ENCODE measurements at places on chromosomes 2 and 18.

GRCh38 chr2:53455094-53455493 lies 312.5 kb upstream of the CHAC2 start:
- H3K4me1 ChIP-seq: peaks cover 4% of the 10 kb centered on the region
- H3K36me3 ChIP-seq: no peaks in the 10 kb centered on the region

- H3K4me3 ChIP-seq: no peak overlapping the region
- H3K27me3 ChIP-seq: no peaks in the 10 kb centered on the region
- peaks cover 58% of the 10 kb centered on the region for H3K4me1 ChIP-seq
- peak overlapping the region; percentile 78 for H3K27ac ChIP-seq
- no peaks in the 10 kb centered on the region for H3K36me3 ChIP-seq
Measured at GRCh38 chr18:57446322-57446721, 11.1 kb downstream of the ONECUT2 start.

GRCh38 chr2:51053213-51053612 lies 21.3 kb upstream of the NRXN1 start:
- H3K4me3 ChIP-seq: no peak overlapping the region
- no peaks in the 10 kb centered on the region for H3K4me1 ChIP-seq
- DNase-seq: no peak
- H3K27ac ChIP-seq: no peak overlapping the region

GRCh38 chr18:305003-305501 lies 37.2 kb upstream of the THOC1 start:
- H3K27me3 ChIP-seq: peaks cover 3% of the 10 kb centered on the region
- H3K4me3 ChIP-seq: no peak overlapping the region
- H3K27ac ChIP-seq: no peak overlapping the region
- H3K36me3 ChIP-seq: no peaks in the 10 kb centered on the region
- DNase-seq: no peak
- H3K4me1 ChIP-seq: no peaks in the 10 kb centered on the region

DNA sequence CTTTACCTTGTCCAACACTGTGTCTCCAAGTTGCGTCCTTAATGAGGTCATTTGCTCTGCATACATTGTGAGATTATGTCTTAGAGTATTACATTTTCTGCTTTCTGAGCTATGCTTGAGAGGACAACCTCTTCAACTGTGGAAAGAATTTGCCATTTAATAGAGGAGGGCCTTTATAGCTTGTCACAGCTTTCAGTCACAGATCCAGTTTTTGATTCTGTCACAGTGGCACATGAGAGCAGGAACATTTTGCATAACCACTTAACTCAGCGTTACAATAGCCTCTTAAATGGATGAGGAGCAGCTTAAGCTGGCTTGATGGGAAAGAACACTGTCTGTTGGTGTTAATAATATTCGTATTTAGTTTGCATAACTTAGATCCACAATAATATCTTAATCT lies 63.0 kb downstream of the RHBDD1 start:
- no peaks in the 10 kb centered on the region for H3K27me3 ChIP-seq
- no peaks in the 10 kb centered on the region for H3K4me1 ChIP-seq
- H3K27ac ChIP-seq: no peak overlapping the region
- H3K4me3 ChIP-seq: no peak overlapping the region
- H3K36me3 ChIP-seq: no peaks in the 10 kb centered on the region

GRCh38 chr2:37052600-37053332 lies 31.4 kb downstream of the HEATR5B start:
- no peaks in the 10 kb centered on the region for H3K4me1 ChIP-seq
- no peak overlapping the region for H3K4me3 ChIP-seq
- H3K27ac ChIP-seq: no peak overlapping the region
- no peak for DNase-seq
- peaks cover 33% of the 10 kb centered on the region for H3K36me3 ChIP-seq

DNA sequence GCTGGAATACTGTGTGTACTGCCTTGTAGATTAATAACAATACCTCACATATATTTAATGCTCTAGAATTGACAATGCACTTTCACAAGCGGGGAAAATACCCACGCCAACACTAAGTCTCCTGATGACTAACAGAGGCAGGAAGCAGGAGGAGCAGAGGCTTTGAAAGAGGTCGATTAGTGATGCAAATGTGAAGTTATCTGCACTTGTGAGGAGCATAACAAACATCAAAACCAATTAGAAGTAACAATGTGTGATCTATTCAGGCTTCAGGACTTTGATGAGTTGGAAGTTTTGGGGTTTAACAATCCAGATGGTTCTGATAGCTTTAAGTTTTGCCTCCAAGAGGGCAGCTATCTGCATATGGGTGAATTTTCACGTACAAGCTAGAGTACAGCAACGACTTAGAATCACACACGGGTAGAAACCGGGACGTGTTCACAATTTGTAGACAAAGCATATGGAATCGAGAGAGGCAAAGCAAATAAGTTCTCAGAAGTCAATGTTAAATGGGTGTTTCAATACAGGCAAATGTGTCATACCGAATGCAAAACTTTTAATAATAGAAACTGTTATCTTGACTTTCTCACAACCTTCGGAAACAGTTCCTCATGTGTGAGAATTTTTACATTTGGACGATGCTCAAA lies 114.5 kb downstream of the METTL8 start:
- H3K36me3 ChIP-seq: peaks cover 2% of the 10 kb centered on the region
- no peaks in the 10 kb centered on the region for H3K27me3 ChIP-seq
- H3K27ac ChIP-seq: no peak overlapping the region
- H3K4me3 ChIP-seq: no peak overlapping the region
- no peak for DNase-seq

DNA sequence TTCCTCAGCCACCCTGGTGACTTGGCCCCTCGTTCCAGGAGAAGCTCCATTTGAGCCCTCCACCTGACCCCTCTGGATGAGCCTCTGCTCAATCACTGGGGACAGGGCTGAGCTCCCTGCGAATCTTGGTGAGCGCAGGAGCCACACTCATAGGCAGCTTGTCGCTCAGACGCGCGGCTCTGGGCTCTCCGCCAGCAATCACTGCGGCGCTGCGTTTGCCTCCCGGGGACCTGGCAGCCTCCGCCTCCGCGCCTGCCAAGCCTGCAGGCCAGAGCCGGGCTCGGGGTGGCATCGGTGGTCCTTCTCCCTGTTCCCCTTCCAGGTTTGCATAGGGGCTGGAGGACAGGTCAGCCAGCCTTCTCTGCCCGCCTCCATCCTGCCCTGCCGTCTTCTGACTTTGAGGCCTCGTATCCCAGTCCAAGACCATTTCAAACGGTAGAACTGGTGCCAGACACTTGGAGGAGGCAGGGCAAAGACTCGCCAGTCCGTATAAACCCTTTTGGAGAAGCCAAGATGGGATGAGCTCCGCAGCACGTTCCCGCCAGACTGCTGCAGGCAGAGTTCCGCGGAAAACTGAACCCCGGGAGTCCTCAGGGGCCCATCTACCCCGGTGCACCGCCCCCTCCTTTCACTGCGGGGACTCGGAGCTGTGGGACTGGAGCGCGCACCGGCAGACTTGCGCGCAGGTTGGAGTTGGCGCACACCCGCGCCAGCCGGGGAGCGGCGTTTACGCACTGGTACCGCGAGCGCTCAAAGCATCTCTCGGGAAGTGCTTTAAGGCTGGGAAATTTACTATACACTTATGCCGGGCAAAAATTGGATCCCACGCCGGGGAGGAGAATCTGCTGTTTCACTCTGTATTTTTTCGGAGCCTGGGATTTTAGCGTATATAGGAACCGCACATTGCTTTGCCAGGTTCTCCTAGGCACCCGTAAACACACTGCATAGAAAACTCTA lies 1.1 kb upstream of the TACR1 start:
- peaks cover 20% of the 10 kb centered on the region for H3K4me1 ChIP-seq
- H3K27me3 ChIP-seq: peaks cover 10% of the 10 kb centered on the region
- H3K27ac ChIP-seq: no peak overlapping the region
- H3K36me3 ChIP-seq: no peaks in the 10 kb centered on the region
- DNase-seq: no peak
- peak overlapping the region; percentile 31 for H3K4me3 ChIP-seq

- H3K27ac ChIP-seq: no peak overlapping the region
- no peak overlapping the region for H3K4me3 ChIP-seq
- peaks cover 3% of the 10 kb centered on the region for H3K36me3 ChIP-seq
- DNase-seq: no peak
- no peaks in the 10 kb centered on the region for H3K27me3 ChIP-seq
- no peaks in the 10 kb centered on the region for H3K4me1 ChIP-seq
Measured at GRCh38 chr2:160301420-160301819, 101.3 kb upstream of the ITGB6 start.

DNA sequence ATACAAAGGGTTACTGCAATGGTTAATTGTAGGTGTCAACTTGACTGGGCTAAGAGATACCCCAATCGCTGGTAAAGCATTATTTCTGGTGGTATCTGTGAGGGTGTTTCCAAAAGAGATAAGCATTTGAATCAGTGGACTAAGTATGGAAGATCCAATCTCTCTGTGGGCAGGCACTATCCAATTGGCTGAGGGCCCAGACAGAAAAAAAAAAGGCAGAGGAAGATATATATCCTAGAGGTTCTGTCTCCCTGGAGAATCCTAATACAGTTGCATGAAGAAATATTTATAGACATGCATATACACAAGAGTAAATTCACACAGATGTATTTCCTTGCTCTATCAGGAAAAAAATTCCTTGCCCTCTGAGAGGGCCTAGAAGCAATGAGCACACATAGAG lies 43.9 kb downstream of the TBC1D8 start:
- H3K27ac ChIP-seq: peak overlapping the region; percentile 66
- peaks cover 48% of the 10 kb centered on the region for H3K4me1 ChIP-seq
- no peak for DNase-seq
- no peak overlapping the region for H3K4me3 ChIP-seq
- H3K36me3 ChIP-seq: no peaks in the 10 kb centered on the region
- no peaks in the 10 kb centered on the region for H3K27me3 ChIP-seq

- H3K27me3 ChIP-seq: no peaks in the 10 kb centered on the region
- no peaks in the 10 kb centered on the region for H3K4me1 ChIP-seq
- no peaks in the 10 kb centered on the region for H3K36me3 ChIP-seq
- no peak overlapping the region for H3K4me3 ChIP-seq
Measured at GRCh38 chr2:157125685-157126084, 131.8 kb upstream of the GALNT5 start.

DNA sequence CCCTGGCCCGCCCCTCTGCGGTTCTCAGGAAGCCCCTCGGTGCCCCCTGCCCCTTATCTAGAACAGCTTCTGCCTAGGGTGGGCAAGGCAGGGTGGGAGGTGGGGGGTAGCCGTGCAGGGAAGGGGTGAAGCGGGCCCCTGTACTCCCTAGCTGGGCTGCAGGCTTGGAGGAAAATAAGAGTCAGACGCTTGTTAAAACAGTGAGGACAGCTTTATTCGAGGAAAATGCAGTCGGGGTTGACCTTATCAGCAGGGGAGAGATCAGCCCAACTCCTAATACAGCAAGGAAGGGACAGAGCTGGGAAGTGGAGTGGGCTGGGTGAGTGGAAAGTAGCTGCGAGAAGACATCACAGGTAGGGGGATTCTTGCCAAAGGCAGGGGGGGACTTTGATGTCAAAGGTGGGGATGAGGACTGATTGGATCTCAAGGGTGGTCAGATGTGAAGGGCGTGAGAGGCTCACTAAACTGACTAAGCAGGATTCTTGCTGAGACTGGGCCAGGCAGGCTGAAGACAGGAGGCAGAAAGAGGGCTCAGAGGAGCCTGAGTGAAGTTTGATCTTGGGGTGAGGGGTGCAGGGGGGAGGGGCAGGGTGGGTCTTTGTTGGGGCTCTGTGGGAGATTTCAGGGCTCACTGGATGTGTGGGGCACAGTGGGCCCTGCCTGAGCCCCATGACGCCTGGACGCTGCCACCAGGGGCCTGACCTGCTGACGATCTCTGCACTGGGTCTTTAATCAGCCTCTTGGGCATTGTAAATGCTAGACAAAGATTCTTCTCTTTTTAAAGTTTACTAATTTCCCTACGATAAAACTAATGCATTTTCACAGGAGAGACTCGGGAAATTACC lies 29.9 kb downstream of the HPCAL1 start:
- no peaks in the 10 kb centered on the region for H3K27me3 ChIP-seq
- H3K4me3 ChIP-seq: no peak overlapping the region
- peaks cover 48% of the 10 kb centered on the region for H3K4me1 ChIP-seq
- no peak for DNase-seq
- no peak overlapping the region for H3K27ac ChIP-seq

DNA sequence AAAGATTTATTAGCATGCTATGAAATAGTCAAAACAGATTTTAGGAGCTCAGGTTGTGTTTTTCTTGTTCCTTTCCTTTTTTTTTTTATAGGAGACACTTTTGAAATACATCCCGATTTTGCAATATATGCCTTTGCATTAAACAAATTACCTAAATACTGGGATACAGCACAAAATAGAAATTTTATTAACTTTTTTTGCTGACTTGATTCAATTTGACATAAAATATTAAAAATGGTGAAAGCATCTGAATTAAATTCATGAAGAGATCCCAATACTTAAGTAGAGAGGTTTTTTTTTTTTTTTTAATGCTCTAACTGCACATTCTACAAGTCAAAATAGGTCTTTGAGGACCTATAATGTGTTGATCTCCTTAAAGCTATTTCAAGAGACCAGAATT lies 939.5 kb upstream of the CHAC2 start:
- H3K27ac ChIP-seq: no peak overlapping the region
- no peaks in the 10 kb centered on the region for H3K27me3 ChIP-seq
- no peak for DNase-seq
- H3K4me1 ChIP-seq: no peaks in the 10 kb centered on the region

DNA sequence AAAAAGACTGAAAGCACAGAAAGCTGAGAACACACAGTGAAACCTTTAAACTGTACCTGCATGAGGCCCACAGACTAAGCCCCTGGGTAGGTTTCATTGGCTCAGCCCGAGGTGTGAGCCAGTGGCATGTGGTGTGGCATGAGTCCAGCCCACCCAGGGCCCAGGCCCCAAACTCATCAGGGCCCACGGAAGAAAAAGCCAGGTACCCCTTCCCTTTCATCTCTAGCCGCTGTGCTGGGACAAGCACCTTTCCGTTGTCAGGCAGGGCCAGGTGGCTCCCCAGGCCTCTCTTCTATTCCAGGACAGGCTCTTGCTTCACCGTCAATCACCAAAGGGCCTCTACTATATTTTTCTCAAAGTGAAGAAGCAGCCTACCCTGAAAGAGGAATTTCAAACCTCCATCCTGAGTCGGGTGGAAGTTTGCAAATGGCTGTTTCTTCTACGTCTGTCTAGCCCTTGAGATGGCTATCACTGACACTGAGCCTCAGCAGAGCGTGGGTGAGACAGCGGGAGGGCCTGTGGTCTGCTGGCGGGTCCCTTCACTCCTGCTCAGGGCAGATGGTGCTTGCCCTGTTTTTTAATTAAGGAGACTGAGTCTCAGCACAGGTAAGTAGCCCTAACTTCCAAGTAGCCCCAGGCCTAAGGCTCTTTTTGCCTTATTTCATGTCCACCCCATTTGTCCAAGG lies 8.6 kb downstream of the DNAJB2 start:
- H3K27me3 ChIP-seq: no peaks in the 10 kb centered on the region
- H3K4me3 ChIP-seq: no peak overlapping the region
- DNase-seq: no peak
- H3K4me1 ChIP-seq: no peaks in the 10 kb centered on the region
- no peak overlapping the region for H3K27ac ChIP-seq

DNA sequence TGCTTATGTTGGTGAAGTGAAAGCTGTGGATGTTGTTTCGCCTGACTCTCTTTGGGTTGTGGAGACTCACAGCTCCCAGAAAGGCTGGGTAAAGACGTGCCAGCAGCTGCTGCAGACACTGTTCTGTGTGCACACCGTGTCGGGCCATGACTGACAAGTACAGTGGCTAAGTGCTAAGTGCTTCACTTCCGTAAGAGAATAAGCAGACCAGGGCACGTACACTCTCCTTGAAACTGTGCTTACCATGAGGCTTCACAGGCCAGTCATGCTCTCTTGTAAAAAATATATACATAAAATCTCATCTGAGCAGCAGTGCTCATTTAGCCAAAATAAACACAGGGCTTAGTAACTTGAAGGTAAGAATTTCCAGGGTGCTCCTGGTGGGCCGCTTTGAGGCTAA lies 86.0 kb downstream of the NRP2 start:
- DNase-seq: no peak
- H3K27me3 ChIP-seq: peaks cover 6% of the 10 kb centered on the region
- H3K4me3 ChIP-seq: no peak overlapping the region
- H3K27ac ChIP-seq: no peak overlapping the region
- no peaks in the 10 kb centered on the region for H3K36me3 ChIP-seq

GRCh38 chr2:15645720-15646385 lies 54.2 kb downstream of the DDX1 start:
- no peak overlapping the region for H3K4me3 ChIP-seq
- peaks cover 2% of the 10 kb centered on the region for H3K4me1 ChIP-seq
- DNase-seq: no peak
